Upper lobe of right lung (tissue), 1 donor: ENCODE measurements at places on chromosomes 2 and 18. TPM values are rescaled to one million over a fixed set of nuclear protein-coding genes. Genes with fewer than 3 reads are reported as not detected.

GRCh38 chr2:143123911-143124310 lies 5.3 kb upstream of the ARHGAP15 start:
- no peak for DNase-seq

RGPD5 gene
- total RNA-seq: 94.3 TPM

GRCh38 chr2:29519338-29519925 lies 402.0 kb downstream of the ALK start:
- DNase-seq: no peak

SPC25 gene
- 0.38 TPM for total RNA-seq

DNA sequence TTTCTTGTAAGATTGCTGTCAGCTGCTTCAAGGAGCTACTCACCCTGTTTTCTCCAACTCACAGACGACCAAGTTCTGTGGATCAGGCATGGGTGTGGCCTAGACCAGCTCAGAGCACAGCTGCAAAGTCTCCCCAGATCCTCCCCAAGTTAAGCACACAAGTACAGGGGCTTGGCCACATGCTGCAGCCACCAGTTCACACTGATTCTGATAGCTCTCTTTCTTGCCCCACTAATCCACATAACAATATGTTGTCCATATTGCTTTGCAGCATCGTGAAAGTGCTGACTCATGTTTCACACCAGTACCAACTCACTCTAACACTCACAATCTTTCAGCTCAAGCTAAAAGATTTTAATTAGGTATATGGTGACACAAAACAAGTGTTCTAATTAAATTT lies 437.0 kb downstream of the PARD3B start:
- DNase-seq: no peak

NYAP2 gene
- total RNA-seq: 0.93 TPM

ZNF638 gene
- total RNA-seq: 114 TPM
